ENCODE measurements at places on chromosomes 6 and 20. TPM values are rescaled to one million over a fixed set of nuclear protein-coding genes. Genes with fewer than 3 reads are reported as not detected.

The GRIK2 gene
- total RNA-seq, result 3.7 TPM

The CYP39A1 gene
- total RNA-seq, result 7.1 TPM

The CTCFL gene
- not detected for total RNA-seq

The WFDC2 gene
- total RNA-seq, result not detected

The SLC35D3 gene
- total RNA-seq, result 0.42 TPM

The SLC4A11 gene
- not detected for total RNA-seq

The MAFB gene
- total RNA-seq, result 39.0 TPM

The SLC24A3 gene
- total RNA-seq, result 6.0 TPM

DNA sequence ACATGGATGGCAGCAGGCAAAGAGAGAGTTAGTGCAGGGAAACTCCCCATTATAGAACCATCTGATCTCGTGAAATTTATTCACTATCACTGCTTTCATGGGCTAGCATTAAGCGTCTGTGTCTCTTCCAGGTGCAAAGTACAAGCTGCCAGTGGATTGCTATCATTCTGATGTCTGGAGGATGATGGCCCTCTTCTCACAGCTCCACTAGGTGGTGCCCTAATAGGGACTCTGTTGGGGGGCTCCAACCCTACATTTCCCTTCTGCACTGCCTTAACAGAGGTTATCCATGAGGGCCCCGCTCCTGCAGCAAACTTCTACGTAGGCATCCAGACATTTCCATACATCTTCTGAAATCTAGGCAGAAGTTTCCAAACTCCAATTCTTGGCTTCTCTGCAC lies 347.8 kb upstream of the HS3ST5 start:
- no peak for DNase-seq

- DNase-seq, result no peak
Measured at GRCh38 chr6:36131511-36132245, 1.4 kb downstream of the MAPK13 start.

GRCh38 chr6:74749211-74750147 lies 456.4 kb downstream of the COL12A1 start:
- DNase-seq, result no peak

DNA sequence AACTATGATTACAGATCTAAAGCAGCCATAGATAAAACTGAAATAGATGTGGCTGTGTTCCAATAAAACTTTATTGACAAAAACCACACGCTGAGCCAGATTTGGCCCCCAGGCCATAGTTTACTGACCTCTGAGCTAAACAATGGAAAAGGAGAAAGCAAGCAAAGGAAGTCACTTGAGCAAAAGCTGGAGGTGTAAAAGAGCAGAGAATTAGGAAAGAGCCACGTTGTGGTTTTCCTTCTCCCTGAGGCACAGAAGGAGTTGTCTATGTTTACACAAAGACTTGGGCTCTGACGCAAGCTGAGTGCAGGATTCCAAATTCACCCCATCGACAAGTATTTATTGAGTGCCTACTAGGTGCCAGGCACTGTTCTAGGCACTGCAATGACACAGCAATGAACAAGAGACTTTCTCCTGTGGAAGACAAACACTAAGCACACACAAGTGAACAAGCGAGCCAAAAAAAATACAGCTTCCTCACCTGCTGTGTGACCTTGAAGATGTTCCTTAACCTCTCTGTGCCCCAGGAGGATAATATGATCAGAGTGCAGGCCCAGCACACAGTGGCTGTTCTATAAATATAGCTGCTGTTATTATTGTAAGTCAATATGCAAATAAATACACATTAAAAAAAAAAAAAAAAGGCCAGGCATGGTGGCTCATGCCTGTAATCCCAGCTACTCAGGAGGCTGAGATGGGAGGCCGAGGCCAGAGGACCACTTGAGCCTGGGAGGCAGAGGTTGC lies 75.4 kb upstream of the PTPN1 start:
- DNase-seq, result no peak

DNA sequence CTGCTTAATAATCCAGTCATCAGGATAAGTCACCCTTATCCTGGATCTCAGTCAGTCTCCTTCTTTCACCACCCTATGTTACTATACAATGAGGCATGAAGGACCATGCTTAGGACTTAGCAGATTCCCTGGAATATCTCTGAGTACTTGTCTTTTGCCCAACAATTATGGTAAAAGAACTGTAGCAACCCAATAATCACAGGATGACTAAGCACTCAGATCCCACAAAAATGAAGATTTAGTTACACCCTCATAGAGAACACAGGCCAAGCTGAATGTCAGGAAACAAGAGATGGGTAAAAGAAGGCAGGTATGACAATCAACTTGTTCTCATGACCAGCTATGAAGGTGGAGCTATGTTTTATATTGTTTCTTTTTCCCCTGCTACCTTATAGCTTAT lies 91.4 kb downstream of the EDN1 start:
- DNase-seq, result no peak

DNA sequence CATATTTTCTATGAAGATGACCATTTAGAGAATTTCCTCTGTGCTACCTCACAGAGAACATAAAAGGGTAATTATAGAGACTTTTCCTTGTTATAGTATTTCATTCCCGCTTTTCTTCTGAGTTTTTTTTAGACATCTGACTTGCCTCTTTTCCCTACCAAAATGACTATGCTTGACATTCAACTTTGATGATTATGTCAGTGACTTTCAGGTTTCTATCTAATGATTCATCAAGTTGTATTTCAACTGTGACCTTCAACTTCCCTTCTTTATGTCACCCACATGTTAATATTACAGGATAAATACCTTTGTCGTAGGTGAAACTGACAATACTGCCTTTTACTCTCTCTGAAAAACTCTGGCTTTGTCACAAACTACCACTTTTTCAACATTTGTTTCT lies 95.3 kb downstream of the MLIP start:
- no peak for DNase-seq

DNA sequence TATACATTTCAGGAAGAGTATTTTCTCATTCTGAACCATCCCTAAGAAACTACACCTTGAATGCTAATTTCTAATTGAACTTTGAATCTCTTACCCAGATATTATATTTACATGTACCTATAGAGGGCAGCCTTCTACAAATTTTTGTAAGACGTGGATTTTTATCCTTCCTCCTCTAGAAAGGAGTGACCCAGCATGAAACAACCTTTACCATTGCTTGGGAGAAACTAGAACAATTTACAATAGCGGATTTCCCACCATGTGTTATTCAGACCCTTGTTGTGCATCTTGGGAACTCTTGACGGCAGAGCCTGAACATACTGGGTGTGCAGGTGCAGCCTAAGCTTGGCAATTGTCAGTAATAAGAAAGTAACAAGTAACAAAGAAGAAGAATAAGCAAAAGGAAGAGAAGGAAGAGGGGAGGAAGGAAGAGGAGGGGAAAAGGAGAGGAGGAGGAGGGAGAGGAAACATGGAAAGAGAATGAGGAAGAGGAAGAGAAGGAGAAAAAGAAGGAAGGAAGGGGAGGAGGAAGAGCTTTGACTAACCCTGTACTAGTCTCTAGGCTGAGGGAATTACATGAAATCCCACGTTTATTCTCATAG lies 10.8 kb upstream of the TAAR1 start:
- DNase-seq, result no peak

DNA sequence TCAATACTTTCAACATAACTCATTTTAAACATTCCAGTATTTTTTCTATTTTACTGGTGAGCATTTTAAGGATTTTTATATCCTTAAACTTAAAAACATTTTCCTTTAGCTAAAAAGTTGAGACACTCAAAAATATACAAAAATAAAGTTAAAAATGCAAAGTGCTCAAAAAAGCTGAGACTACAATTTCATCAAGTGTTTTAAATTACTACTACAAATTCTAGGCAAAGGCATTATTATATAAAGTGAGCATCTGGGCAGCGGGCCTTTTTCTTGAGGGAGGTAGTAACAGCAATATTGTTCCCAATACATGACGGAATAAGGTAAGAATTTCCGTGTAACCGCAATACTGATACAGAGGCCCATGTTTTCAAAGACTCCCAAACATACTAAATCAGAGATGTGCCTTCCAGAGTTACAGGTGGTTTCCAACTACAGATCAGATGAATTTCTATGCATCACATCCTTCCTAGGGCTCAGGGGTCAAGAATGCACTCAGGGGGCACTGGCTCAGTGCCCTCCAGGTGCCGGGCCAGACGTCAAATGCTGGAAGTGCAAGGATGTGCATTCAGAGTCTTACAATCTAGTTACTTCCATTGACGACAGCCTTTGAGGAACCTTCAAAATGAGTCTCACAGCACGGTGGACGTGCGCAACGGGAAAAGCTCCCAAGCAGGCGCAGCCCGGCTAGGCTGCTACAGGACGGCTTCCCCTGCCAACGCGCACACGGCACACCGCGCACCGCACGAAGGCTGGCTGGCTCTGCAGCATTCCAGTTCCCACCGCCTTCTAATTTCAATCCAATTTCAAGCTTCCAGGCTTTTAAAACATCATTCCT lies 1.7 kb downstream of the PHF10 start:
- no peak for DNase-seq

- no peak for DNase-seq
Measured at GRCh38 chr20:55160996-55161395, 685.6 kb downstream of the DOK5 start.

DNA sequence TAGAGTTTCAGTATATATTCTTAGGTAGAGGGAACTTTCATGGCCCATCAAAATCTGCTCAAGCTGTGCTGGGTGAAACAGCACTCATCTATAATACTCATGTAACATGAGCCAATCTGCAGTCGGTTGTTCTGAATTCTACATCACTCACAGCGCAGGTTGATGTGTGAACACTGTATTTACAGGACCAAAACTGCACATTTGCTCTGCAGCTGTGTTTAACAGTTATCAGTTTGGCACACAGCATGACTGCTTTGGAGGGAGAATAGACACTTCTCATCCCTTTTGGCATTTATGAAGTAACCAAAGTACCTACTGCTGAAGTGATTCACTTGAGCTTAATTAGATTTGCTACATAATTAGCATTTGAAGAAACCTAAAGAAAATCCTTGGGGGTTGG lies 225.1 kb downstream of the BCKDHB start:
- DNase-seq, result no peak

- DNase-seq, result no peak
Measured at GRCh38 chr6:14477559-14477958, 360.0 kb downstream of the CD83 start.

- DNase-seq, result no peak
Measured at GRCh38 chr6:33960345-33961313, 156.8 kb upstream of the MLN start.

DNA sequence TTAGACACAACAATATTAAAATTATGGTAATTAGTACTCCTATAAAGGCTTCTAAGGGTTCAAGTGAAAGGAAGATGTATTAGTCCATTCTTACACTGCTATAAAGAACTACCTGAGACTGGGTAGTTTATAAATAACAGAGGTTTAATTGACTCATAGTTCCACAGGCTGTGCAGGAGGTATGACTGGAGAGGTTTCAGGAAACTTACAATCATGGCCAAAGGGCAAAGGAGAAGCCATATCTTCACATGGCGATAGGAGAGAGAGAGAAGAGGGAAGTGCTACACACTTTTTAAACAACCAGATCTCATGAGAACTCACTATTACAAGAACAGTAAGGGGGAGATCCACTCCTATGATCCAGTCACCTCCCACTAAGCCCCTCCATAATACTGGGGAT lies 52.9 kb downstream of the TINAG start:
- DNase-seq, result no peak

GRCh38 chr6:156602066-156602385 lies 175.2 kb upstream of the ARID1B start:
- peak; percentile 68 for DNase-seq

GRCh38 chr6:95078457-95078856 lies 498.9 kb upstream of the MANEA start:
- DNase-seq, result no peak

- peak; percentile 79 for DNase-seq
Measured at GRCh38 chr6:90216072-90216977, 80.3 kb downstream of the BACH2 start.

DNA sequence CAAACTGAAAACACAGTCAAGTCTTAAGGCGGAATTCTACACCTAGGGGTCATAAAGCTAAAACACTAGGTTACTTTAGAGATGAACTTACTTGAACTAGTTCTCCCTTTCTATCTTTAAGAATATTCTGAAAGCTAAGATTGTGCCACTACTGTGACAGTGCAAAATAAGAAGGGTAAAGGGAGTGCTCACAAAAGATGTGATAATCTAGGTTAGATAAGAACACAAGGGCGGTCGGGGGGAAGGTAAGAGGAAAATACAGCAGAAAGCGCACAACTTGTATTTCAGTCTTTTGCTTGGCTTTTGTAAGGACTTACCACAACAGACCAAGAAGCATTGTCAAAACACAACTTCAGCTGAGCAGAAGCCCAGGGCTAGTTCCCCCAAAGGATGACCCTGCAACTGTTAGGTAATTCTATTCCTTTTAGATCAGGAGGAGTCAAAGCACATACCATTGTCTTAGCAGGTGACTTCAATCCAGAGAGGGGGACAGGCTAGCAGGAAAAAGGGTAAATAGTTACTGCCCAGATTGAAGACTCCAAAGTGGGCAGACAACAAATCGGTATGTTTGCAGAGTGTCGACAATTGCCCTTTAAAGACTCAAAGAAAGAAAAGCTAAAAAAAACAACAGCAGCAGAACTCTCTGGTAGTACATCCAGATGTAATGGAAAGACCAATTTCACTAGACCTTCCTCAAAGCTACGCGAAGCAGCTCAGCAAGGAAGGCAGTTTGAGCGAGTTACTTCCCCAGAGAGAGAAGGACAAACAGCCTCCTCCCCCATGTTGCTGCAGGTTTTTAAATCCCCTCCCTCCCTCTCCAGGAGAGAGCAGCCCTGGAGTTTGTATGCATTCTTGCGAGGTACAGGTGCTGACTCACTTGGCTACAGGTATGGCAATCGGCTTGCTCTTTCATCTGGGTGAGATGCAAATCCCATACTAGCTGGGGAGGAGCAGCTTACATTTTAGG lies 59.0 kb downstream of the RIPOR2 start:
- no peak for DNase-seq

DNA sequence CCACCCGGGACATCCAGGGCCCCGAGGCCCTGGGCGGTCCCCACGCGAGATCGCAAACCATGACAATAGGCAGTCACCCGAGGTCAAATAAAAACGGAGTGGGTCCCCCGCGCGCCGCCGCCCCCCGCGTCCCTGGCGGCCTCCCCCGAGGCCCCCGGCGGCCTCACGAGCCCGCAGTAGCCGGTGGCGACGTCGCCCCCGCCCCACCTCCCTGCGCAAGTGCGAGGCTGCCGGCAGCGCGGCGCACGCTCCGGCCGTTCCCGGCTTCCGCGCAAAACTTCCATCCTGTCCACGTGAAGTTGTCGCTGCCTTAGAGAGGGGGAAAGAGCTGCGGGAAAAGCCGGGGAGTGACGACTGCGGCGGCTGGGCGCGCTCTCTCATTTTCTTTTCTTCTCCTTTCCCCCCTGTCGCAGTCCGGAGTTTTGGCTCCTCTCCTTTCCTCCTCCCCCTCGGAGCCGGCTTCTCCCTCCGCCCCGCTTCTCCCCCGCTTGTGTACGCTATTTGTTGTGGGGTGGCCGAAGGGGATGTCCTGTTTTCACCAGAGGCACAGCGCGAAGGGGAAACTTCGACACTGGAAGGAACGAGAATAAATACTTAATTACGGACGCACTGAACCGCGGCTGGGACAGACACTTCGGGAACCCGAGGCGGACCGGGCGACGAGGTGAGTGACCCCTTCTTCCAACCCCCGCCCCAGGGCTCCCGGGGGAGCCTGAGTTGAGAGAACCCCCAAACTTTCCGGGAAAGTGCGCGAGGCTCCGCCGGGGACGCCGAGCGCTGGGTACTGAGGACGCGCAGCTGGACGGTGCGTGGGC lies at the start of gene EYA4:
EYA4 (plus strand) TSS at position 272 of the 815 bp plus-strand sequence. CDS start 33,424 bp downstream, outside the sequence.
- DNase-seq, result no peak
